ENCODE measurements at places on chromosomes 1 and 21.

DNA sequence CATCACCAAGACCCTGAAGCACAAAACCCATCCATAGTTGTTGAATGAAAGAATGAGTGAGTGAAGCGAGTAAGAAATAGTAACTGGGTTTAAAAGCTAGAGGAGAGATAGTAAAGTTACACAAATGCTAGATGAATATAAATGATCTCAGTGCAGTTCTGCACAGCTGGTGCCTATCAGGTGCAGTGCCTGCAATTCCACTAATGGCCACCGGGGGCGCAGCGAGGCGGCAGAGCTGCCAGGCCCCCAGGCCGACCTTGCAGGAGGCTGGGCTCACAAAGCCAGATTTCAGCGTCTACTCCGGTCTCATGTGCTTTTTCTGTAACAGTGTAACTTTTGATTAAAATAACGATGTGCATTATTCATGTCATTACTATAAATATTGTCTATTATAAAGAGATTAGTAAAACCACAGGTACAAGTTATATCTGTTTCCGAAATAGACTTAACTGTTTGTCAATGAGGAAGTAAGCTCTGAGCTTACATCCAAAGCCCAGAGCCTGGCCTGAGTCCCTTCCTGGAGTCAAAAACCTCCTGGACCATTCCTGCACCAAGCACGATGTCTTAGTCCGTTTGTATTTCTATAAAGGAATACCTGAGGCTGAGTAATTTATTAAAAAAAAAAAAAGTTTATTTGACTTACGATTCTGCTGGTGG is 477.6 kb downstream of the NPHP4 start:
- DNase-seq = peak; percentile 36

- no peak for DNase-seq
Measured at GRCh38 chr1:178609015-178609414, 96.1 kb downstream of the TEX35 start.

- no peak for DNase-seq
Measured at GRCh38 chr1:222028116-222028515, 286.2 kb upstream of the DUSP10 start.

DNA sequence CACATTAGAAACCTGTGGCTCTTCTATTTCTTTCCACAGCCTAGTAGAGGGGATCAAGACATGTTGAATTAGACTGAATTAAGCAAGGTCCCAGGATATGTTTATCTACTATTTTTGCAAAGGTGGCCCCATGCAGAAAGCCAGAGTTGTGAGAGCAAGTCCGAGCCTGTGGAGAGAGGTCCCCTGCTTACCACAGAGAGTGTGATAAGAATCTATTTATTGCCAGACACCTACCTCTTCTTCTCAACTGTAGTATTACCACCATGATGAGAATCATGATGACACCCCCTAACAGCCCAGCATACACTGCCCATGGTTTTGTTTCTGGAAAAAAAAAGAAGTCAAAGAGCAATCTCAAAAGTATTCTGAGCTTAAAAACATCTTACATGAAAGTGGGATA is 23.0 kb downstream of the SLAMF1 start:
- DNase-seq = no peak

GRCh38 chr1:40630488-40631223 is 34.8 kb downstream of the RIMS3 start:
- peak; percentile 22 for DNase-seq

DNA sequence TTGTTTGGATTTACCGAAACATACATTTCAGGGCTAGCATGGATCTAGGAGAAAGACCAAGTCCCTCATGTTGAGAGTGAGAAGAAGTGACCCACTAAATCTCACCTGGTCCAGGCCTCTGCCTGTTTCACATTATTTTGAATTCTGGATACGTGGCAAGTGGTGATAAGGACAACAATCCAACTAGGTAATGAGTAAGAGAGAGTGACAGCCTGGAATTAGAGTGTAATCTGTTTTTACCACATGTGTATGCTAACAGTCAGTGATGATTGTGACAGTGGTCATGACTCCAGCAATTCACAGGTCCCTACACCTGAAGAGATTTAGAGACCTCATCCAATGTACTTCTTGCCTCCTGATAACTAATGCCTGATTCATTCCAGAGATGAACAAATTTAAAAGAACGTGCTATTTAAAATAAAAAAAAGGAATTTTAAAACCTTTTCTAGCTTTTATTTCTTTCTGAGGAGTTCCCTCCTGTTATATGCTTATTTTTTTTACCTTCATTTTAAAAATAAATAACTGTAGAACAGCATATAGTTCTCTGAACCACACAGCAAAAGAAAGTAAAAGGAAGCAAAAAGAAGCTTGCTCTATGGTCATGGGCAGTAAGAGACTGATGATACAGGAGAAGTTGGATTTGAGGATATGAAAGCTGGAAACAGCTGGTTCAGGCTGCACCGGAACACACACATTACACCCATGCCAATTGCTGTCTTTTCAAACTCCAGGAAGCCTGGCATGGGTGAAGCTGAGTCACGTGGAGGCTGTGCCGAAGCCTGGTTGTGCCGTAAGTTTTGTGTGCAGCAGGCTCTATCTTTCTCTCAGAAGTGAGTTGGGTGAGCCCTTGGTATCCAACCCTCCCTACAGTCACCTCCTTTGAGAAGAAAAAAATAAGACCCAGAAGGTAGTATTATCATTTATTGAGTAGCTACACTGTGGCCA is 14.7 kb downstream of the C1orf116 start:
- DNase-seq = no peak

- no peak for DNase-seq
Measured at GRCh38 chr1:60415696-60416095, 342.1 kb upstream of the C1orf87 start.

- DNase-seq = no peak
Measured at GRCh38 chr1:204301171-204301957, 58.4 kb downstream of the PLEKHA6 start.

DNA sequence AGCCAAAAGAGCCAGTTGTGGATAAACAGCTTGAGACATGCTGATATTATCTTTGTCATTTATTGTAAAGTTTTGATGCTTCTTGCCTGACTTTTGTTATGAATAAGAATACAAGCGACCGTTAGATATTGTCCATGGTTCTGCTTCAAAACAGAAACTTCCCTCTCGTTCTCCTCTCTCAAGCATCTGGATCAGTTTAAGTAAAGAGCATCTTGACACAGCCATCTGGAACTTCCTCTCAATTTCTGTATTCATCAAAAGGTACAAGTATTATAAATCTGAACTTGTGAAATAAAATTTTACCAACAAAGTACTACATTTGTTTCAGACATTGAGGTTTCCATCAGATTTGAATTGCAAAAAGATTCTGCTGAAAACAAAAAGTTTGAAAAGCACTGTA is 36.4 kb upstream of the CLDN14 start:
- no peak for DNase-seq

DNA sequence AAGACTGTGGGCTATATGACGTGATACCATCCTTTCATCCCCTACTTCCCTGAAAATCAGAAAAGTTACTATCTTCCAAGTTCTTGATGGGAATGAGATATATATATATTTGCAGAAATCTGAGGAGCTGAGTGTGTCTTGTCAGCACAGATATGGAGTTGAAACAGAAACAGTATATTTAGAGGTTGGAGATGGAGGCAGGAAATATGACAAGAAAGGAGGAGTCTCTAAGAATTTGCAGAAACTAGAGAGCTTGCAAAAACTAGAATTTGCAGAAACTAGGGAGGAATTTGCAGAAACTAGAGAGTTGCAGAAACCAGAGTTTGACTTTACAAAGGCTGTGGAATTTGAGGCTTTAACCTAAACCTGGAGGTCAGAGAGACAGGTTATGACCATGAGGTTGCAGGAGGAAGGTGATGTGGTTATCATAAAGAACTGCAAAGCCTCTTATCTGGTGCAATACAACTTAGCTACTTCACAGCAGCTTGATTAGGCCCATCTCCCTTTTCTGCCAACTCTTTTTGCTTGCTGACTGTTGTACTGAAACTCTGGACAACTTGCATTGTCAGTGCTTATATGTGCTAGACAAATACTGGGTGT is 22.3 kb downstream of the XCL2 start:
- no peak for DNase-seq

- no peak for DNase-seq
Measured at GRCh38 chr1:231850786-231851185, 224.2 kb downstream of the DISC1 start.

DNA sequence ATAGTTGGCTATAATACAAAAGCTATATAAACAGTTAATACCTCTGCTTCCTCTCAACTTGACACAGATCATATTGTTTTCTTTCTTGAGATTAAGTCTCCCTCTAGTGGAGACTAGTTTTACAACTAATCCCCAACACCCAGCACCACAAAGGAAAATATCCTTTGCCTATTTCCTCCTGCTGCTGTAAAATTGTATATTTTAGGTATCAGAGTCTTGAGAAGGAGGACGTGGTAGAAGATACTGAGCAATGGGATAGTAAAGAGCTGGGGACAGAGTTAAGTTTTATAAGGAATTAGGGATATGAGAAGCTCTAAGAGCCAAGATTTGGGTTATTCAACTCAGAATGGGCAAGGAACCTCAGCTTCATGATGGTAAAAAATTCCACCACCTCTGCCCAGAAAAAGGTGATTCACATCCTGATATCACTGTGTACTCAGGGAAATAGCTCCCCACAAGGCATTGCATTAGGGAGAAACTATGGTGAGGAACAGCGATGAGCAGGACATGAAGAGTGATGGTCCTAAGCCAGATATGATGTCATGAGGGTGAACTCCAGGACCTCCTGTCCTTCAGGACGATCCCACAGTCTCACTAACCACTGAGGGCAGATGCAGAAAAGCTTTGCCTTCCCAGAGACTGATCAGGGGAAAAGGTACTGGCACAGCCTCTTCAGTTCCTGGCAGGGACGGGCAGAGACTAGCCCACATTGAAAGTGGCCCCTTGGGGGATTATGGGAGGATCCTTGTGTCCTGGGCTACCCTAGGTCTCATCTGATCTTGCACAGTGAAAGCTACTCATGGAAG is 14.7 kb upstream of the CFAP126 start:
- peak; percentile 63 for DNase-seq

DNA sequence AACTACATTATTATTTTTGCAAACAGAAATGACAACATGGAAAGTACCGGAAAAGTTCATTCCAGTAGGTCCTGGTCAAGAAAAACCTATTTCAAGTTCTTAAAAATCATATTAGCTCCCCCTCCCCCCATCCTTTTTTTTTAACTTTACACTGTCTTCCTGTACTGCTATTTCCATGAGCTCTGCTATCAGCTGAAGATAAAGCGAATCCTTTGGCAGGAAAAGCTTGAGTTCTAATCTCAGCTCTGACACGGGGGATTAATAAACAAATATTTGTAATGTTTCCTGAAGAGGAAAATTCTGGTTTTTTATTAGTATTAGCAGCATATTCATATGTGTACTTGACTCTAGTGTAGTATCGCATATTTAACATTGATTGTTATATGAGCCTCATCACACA is 190.7 kb upstream of the ESRRG start:
- no peak for DNase-seq

DNA sequence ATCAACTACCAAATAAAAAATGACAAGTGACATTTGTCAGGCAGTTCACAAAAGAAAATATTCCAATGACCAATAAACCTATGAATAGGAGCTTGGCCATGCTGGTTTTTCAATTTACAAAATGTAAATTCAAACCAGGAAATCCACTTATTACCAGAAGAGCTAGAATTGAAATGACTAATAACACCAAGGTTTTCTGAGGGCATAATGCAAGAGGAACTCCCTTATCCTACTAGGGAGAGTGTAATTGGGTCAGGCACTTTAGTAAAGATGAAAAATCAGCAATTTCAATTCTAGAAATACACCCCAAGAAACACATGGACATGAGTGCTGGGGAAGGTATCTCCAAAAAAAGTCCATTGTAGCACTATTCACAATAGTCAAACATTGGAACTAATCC is 16.7 kb upstream of the TIAM1 start:
- no peak for DNase-seq

- peak; percentile 30 for DNase-seq
Measured at GRCh38 chr1:155910621-155911121, 478 bp downstream of the RIT1 start.

DNA sequence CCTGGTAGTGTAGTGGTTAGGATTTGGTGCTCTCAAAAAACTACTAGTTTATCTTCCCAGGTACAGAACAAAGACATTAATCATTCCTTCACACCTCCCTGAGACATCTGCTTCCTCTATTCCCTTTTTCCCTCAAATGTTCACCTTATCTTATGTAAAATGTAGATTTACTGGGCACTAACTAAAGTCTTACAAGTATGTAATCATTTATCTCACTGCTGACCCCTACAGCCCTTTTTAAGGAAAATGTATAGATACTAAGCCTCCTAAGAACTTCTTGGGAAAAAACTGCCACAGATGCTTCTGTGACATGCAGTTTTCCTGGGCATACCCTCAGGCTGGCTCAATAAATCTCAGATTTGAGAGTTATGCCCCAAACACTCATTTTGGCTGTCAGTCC is 50.8 kb upstream of the NEK7 start:
- DNase-seq = no peak

GRCh38 chr1:205505791-205506190 is 1.3 kb downstream of the CDK18 start:
- DNase-seq = no peak

DNA sequence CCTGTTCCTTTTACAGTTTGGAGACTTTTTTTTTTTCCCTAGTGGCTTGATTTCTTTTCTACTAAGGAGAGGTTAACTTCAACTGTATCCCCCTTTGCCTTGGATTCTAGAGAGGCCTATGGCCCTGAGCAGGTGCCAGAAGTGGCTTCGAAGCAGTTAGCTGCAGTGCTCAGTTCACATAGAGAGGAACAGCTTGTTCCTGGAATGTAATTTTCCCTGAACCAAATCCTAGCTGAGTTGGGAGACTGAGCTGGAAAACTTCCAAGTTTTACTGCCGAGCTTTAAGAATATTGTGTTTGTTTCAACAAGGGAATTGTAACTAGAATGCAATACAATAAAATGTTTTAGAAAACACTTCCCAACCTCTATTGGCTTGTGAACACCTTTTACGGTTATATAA is 17.5 kb downstream of the RD3 start:
- DNase-seq = no peak

DNA sequence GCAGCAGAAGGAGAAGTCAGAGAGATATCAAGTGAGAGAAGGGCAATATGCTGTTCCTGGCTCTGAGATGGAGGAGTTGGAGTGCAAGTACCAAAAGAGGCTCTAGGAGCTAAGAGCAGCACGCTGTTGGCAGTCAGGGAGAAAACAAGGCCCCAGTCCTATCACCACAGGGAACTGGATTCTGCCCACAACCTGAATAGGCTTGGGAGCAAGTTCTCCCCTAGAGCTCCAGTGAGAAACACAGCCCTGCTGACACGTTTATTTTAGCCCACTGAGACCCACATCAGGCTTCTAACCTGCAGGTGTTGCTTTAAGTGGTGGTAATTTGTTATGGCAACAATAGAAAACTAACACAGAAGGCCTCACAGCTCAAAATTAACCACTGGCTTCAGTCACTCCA is 31.8 kb upstream of the ZNF644 start:
- no peak for DNase-seq

Measured in renal pelvis (tissue), 12 donors.